ENCODE measurements at places on chromosomes 2 and 18. TPM values are rescaled to one million over a fixed set of nuclear protein-coding genes. Genes with fewer than 3 reads are reported as not detected.

The LOXL3 gene
- total RNA-seq = 12.2 TPM

The ANKRD30B gene
- not detected for total RNA-seq

The CCL20 gene
- total RNA-seq = 15.7 TPM

The SPDYA gene
- 0.55 TPM for total RNA-seq

The ELOA2 gene
- total RNA-seq = not detected

The CERKL gene
- 0.41 TPM for total RNA-seq

Data from left lung (tissue), 14 donors.